CD8-positive, alpha-beta memory T cell (primary cell): ENCODE measurements at places on chromosomes 7 and 10. TPM values are rescaled to one million over a fixed set of nuclear protein-coding genes. Genes with fewer than 3 reads are reported as not detected.

Gene TMEM139
- total RNA-seq, result 0.90 TPM

Gene VWDE
- 0.55 TPM for total RNA-seq

Gene LDB3
- 0.07 TPM for total RNA-seq

Gene SFTPA2
- total RNA-seq, result not detected

Gene ENO4
- not detected for total RNA-seq

Gene TMEM196
- not detected for total RNA-seq

Gene PDK4
- total RNA-seq, result 1.2 TPM

Gene AKR1D1
- not detected for total RNA-seq

Gene SLC26A4
- 2.1 TPM for total RNA-seq

Gene SMKR1
- 11.6 TPM for total RNA-seq

Gene NUDT13
- total RNA-seq, result 1.7 TPM

Gene MAGI2
- 0.26 TPM for total RNA-seq

Gene NAT16
- total RNA-seq, result not detected

Gene EGR2
- total RNA-seq, result 87.8 TPM

Gene TWIST1
- total RNA-seq, result 0.18 TPM

Gene ZKSCAN1
- 48.4 TPM for total RNA-seq

Gene OR2A1
- not detected for total RNA-seq

Gene CAV2
- total RNA-seq, result not detected

Gene PPP1R3A
- total RNA-seq, result not detected

Gene ANXA8
- total RNA-seq, result not detected

Gene AMPH
- not detected for total RNA-seq

Gene PNLIPRP2
- total RNA-seq, result not detected

Gene ST7
- 12.7 TPM for total RNA-seq

Gene DCLRE1A
- total RNA-seq, result 20.2 TPM

Gene PRF1
- 94.8 TPM for total RNA-seq

Gene NPTX2
- total RNA-seq, result not detected

Gene GRID1
- total RNA-seq, result not detected

Gene CTAGE4
- 1.8 TPM for total RNA-seq

Gene PRPS1L1
- total RNA-seq, result not detected

Gene FAM237B
- total RNA-seq, result not detected

Gene PDCD11
- 88.5 TPM for total RNA-seq

Gene IGFBP1
- not detected for total RNA-seq

Gene SLC13A1
- not detected for total RNA-seq

Gene FAM241B
- 10.6 TPM for total RNA-seq

Gene PNLIPRP3
- not detected for total RNA-seq

Gene SEMA3A
- total RNA-seq, result not detected

Gene TMEM236
- total RNA-seq, result 0.11 TPM

Gene TSPAN12
- not detected for total RNA-seq

Gene CDC14C
- not detected for total RNA-seq

Gene DNAH11
- not detected for total RNA-seq
